ENCODE measurements at places on chromosomes 1 and 21. TPM values are rescaled to one million over a fixed set of nuclear protein-coding genes. Genes with fewer than 3 reads are reported as not detected.

DPT gene
- not detected for polyA plus RNA-seq

HSPA13 gene
- 9.2 TPM for polyA plus RNA-seq

S100A11 gene
- polyA plus RNA-seq = 22.1 TPM

GRCh38 chr1:47529520-47530098 is 91.8 kb downstream of the FOXD2 start:
- peaks cover 74% of the 10 kb centered on the region for H3K27me3 ChIP-seq
- no peak overlapping the region for H3K4me3 ChIP-seq
- no peak overlapping the region for H3K27ac ChIP-seq
- H3K36me3 ChIP-seq = peaks cover 13% of the 10 kb centered on the region
- no peak for DNase-seq
- H3K4me1 ChIP-seq = peaks cover 12% of the 10 kb centered on the region

GRCh38 chr1:214165850-214166374 is 115.0 kb upstream of the SMYD2 start:
- no peak overlapping the region for H3K27ac ChIP-seq
- no peak overlapping the region for H3K4me3 ChIP-seq
- DNase-seq = no peak
- H3K36me3 ChIP-seq = no peaks in the 10 kb centered on the region

GRCh38 chr1:53015508-53015860 is 46.5 kb upstream of the PODN start:
- no peaks in the 10 kb centered on the region for H3K27me3 ChIP-seq
- DNase-seq = no peak
- peak overlapping the region; percentile 52 for H3K27ac ChIP-seq
- peaks cover 20% of the 10 kb centered on the region for H3K4me1 ChIP-seq
- no peaks in the 10 kb centered on the region for H3K36me3 ChIP-seq
- H3K4me3 ChIP-seq = peak overlapping the region; percentile 95

BTG2 gene
- 687 TPM for polyA plus RNA-seq

MXRA8 gene
- polyA plus RNA-seq = not detected

DNA sequence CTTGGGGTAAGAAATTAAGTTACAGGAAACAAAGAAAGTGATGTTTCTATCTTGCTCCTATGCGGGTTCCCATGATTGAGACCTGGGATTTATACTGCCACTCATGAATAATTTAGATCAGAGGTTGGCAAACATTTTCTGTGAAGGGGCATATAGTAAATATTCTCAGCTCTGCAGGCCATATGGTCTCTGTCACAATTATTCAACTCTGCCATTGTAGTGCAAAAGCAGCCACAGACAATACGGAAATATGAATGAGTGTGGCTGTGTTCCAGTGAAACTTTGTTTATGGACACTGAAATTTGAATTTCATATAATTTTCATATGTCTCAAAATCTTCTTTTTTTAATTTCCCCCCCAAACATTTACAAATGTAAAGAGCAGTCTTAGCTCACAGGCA is 127.2 kb downstream of the FOXD2 start:
- H3K36me3 ChIP-seq = no peaks in the 10 kb centered on the region
- no peak overlapping the region for H3K27ac ChIP-seq
- H3K27me3 ChIP-seq = peaks cover under 1% of the 10 kb centered on the region
- H3K4me3 ChIP-seq = no peak overlapping the region

HSD11B1 gene
- not detected for polyA plus RNA-seq

- no peak overlapping the region for H3K4me3 ChIP-seq
- no peak for DNase-seq
- no peaks in the 10 kb centered on the region for H3K36me3 ChIP-seq
- no peak overlapping the region for H3K27ac ChIP-seq
Observed at GRCh38 chr21:36668713-36669112, 30.2 kb upstream of the SIM2 start.

DNA sequence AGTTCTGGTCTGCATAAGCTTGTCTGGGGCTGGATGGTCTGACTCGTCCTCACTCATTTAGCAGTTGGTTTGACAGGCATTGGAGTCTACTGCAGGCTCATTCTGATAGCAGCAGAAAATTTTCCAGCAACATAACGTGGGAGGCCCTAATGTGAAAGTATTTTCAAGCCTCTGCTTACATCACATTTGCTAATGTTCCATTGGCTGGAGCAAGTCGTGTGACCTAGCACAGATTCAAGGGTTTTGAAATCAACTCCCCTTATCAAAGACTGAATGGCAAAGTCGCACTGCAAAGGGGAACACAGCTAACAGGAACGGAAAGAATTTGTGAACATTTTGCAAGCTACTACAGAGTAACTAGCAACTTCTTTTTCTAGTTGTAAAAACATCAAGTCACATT is 2.3 kb upstream of the USH2A start:
- H3K27me3 ChIP-seq = no peaks in the 10 kb centered on the region
- H3K4me3 ChIP-seq = no peak overlapping the region
- H3K4me1 ChIP-seq = no peaks in the 10 kb centered on the region
- no peak for DNase-seq
- no peaks in the 10 kb centered on the region for H3K36me3 ChIP-seq

DNA sequence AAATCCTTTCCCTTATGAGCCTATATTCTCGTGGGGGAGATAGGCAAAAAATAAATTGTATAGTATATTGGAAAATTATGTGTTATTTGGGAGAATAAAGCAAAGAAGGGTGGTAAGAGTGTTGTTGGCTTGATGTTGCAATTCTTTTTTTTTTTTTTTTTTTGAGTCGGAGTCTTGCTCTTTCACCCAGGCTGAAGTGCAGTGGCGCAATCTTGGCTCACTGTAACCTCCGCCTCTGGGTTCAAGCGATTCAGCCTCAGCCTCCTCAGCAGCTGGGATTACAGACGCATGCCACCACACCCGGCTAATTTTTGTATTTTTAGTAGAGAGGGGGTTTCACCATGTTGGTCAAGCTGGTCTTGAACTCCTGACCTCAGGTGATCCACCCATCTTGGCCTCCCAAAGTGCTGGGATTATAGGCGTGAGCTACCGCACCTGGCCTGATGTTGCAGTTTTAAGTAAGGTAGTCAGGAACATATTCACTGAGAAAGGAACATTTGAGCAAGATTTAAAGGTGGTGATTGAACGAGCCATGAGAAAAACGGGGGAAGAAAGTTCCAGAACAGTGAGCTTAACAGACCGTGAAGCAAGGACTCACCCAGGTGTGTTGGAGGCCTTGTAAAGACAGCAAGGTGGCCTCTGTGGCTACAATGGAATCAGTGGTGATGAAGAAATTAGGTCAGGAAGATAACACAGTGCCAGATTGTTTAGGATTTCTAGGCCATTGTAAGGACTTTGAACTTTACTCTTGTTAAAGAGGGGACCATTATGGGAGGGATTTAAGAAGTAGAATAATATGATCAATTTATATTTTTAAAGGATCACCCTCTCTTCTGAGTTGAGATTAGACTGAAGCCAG is 45.8 kb downstream of the RPRD2 start:
- no peak overlapping the region for H3K4me3 ChIP-seq
- peaks cover 4% of the 10 kb centered on the region for H3K36me3 ChIP-seq
- peak overlapping the region; percentile 46 for H3K27ac ChIP-seq
- no peak for DNase-seq
- H3K27me3 ChIP-seq = no peaks in the 10 kb centered on the region

DNA sequence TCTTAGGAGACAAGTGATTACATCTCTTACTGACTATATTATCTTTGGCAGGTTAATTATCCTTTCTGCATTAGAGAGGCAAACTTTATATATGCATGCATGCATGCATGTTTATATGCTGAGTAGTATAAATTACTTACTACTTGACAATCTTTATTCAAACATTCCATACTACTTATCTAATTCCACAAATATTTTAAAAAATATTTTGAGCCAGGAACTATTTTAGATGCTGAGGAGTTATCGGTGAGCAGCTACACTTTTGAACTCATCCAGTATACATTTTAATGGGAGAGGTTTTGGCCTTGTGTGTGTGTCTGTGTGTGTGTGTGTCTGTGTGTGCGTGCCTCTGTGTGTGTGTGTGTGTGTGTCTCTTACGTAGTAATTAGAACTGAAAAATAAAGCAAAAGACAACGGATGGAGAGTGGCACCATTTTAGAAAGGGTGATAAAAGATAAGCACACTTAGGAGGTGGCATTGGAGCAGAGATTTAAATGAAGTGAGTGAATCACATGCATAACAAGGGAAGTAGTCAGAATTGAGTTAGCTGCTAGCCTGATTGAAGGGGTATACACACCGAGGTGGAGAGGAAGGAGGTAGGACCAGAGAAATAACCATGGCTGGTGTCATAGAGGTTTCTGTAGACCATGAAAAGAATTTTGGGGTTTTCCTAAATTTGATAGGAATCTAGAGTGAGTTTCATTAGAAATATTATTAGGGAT is 1488.4 kb downstream of the MRPL39 start:
- no peaks in the 10 kb centered on the region for H3K4me1 ChIP-seq
- no peak for DNase-seq
- H3K27me3 ChIP-seq = peaks cover 8% of the 10 kb centered on the region

- H3K27ac ChIP-seq = peak overlapping the region; percentile 70
- no peak overlapping the region for H3K4me3 ChIP-seq
- peaks cover 30% of the 10 kb centered on the region for H3K4me1 ChIP-seq
- no peaks in the 10 kb centered on the region for H3K36me3 ChIP-seq
- DNase-seq = no peak
- H3K27me3 ChIP-seq = no peaks in the 10 kb centered on the region
Observed at GRCh38 chr1:31005617-31006166, 59.8 kb downstream of the PUM1 start.

- H3K36me3 ChIP-seq = no peaks in the 10 kb centered on the region
- H3K27ac ChIP-seq = no peak overlapping the region
- no peaks in the 10 kb centered on the region for H3K27me3 ChIP-seq
Observed at GRCh38 chr1:66243548-66244130, 290.3 kb upstream of the SGIP1 start.

GRCh38 chr1:119713039-119713748 is 1.5 kb downstream of the PHGDH start:
- H3K4me3 ChIP-seq = peak overlapping the region; percentile 76
- DNase-seq = no peak
- H3K4me1 ChIP-seq = peaks cover 27% of the 10 kb centered on the region
- H3K36me3 ChIP-seq = no peaks in the 10 kb centered on the region

- H3K4me3 ChIP-seq = no peak overlapping the region
- DNase-seq = no peak
- no peak overlapping the region for H3K27ac ChIP-seq
Observed at GRCh38 chr1:239723776-239724367, 337.5 kb downstream of the CHRM3 start.

DNA sequence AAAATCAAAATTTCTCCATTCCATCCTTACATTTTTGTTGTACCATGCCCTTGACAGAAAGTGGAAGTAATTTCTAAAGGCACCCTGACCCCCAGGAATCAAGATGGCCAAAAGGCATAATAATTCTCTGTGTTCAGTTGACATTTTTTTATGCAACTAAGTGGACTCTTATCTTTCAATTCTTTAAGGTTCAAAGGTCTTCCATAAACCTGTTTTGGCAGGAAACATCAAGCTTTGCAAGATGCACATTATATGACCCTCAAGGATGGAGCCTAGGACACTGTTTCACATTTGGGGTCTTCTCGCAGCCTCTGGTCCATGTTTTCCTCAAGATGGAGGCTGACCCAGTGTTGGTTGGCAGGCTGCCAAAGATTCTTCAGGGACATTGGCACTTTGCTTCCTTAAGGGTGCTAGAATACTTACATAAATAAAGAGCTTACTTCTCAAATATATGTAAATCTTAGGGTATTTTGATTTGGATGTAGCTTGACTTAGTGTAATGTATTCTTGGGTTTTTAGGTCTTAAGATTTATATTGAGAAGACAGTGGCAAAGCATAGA is 48.0 kb upstream of the COG2 start:
- H3K36me3 ChIP-seq = no peaks in the 10 kb centered on the region
- H3K4me1 ChIP-seq = no peaks in the 10 kb centered on the region
- H3K4me3 ChIP-seq = no peak overlapping the region
- no peak overlapping the region for H3K27ac ChIP-seq
- peaks cover 44% of the 10 kb centered on the region for H3K27me3 ChIP-seq

GRCh38 chr1:43937179-43937865 is 3.7 kb downstream of the ARTN start:
- no peaks in the 10 kb centered on the region for H3K36me3 ChIP-seq
- H3K27ac ChIP-seq = no peak overlapping the region
- peaks cover 12% of the 10 kb centered on the region for H3K27me3 ChIP-seq
- H3K4me1 ChIP-seq = peaks cover 22% of the 10 kb centered on the region
- H3K4me3 ChIP-seq = no peak overlapping the region

- no peaks in the 10 kb centered on the region for H3K4me1 ChIP-seq
- no peaks in the 10 kb centered on the region for H3K36me3 ChIP-seq
- H3K27ac ChIP-seq = no peak overlapping the region
- DNase-seq = no peak
- no peaks in the 10 kb centered on the region for H3K27me3 ChIP-seq
- no peak overlapping the region for H3K4me3 ChIP-seq
Observed at GRCh38 chr1:99369154-99369553, 104.9 kb downstream of the PLPPR4 start.

MFAP2 gene
- polyA plus RNA-seq = not detected

HRNR gene
- polyA plus RNA-seq = not detected

- no peaks in the 10 kb centered on the region for H3K36me3 ChIP-seq
- H3K27me3 ChIP-seq = no peaks in the 10 kb centered on the region
- H3K27ac ChIP-seq = no peak overlapping the region
- no peak overlapping the region for H3K4me3 ChIP-seq
Observed at GRCh38 chr1:27770293-27770830, 2.7 kb upstream of the STX12 start.

DSCAM gene
- not detected for polyA plus RNA-seq

TFF3 gene
- polyA plus RNA-seq = not detected

GRCh38 chr21:17802572-17802971 is 16.6 kb downstream of the C21orf91 start:
- DNase-seq = no peak
- peaks cover 25% of the 10 kb centered on the region for H3K36me3 ChIP-seq
- no peak overlapping the region for H3K4me3 ChIP-seq
- peak overlapping the region; percentile 3 for H3K27ac ChIP-seq
- peaks cover 19% of the 10 kb centered on the region for H3K4me1 ChIP-seq
- no peaks in the 10 kb centered on the region for H3K27me3 ChIP-seq

BARHL2 gene
- polyA plus RNA-seq = not detected

DNA sequence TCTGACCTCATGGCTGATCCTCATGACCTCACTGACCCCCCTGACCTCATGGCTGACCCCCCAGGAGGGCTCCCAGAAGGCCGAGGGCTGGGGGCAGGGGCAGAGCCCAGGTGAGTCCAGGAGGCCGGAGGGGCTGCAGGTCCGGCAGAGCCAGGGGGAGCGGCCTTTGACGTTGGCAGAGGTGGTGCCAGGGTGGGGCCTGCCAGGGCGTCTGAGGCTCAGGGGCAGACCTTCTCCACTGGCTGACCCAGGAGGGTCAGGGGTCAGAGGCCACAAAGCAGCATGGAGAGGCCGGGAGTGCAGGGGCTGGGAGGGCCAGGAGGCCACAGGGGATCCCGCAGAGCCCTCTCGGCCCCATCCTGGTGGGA is 28.1 kb upstream of the TTLL10 start:
- peaks cover 27% of the 10 kb centered on the region for H3K4me1 ChIP-seq
- no peaks in the 10 kb centered on the region for H3K36me3 ChIP-seq
- H3K4me3 ChIP-seq = peak overlapping the region; percentile 63
- H3K27ac ChIP-seq = peak overlapping the region; percentile 85

SHISAL2A gene
- 15.2 TPM for polyA plus RNA-seq

SLAMF8 gene
- polyA plus RNA-seq = not detected

DNA sequence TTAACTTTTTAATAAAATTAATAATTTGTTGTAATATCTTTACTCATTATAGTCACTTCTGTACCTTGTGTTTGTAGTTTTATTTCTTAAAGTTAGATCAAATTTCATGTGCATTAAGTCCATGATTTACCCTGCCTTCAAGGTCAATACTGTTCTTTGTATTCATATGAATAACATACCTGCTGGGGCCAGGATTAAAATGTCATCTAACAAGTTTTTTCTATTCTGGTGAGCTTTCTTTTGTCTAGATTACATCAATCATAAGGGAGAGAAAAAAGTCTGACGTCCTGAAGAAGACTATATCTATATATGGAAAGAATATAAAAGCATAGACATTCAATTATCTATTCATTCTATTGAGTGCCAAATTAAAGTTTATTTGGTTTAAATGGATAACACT is 232.6 kb downstream of the COL11A1 start:
- H3K27me3 ChIP-seq = no peaks in the 10 kb centered on the region
- no peaks in the 10 kb centered on the region for H3K36me3 ChIP-seq
- no peak overlapping the region for H3K27ac ChIP-seq
- no peak overlapping the region for H3K4me3 ChIP-seq

CAMK2N1 gene
- not detected for polyA plus RNA-seq

Data from naive B cell (primary cell).